ACHN (cell line): ENCODE measurements at places on chromosomes 4 and X.
A peak's percentile ranks its signal among the peaks of the same experiment; 100 is the strongest.

DNA sequence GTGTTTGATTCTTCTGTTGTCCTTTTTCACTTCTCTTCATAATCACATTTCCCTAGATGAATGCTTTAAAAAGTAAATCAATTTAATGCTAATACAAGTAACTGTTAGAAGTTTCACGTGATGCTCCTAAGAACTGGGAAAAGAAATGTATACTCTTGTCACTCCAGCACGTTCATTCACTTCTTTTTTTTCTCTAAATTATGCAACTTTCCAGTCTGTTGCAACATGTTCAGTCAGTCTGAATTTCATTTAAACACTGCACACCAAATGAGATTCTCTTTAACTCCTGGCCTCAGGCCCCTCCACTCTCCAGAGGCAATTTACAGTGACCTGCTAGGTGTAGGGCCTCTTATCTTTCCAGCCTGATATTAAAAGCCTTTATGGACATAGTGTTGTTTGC, 321.9 kb downstream of the HS3ST1 start:
- DNase-seq, result no peak

- DNase-seq, result peak; percentile 59
These were observed 1.0 kb upstream of the PDGFRA start for GRCh38 chr4:54228056-54228527.

DNA sequence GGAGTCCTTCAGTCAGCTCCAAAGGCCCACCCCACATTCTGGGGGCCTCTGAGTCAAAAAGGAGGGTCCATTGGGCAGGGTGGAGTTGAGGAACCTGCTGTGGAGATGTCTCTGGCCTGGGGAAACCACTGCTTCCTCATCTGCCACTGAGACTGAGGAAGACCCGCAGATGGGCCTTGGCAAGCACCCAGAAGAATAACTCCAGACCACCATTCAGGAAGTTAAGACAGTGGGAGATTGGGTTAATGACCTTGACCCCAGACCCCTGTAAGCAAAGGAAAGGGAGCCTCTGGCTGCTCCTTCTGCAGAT, 8.1 kb upstream of the HSD17B10 start:
- DNase-seq, result no peak

DNA sequence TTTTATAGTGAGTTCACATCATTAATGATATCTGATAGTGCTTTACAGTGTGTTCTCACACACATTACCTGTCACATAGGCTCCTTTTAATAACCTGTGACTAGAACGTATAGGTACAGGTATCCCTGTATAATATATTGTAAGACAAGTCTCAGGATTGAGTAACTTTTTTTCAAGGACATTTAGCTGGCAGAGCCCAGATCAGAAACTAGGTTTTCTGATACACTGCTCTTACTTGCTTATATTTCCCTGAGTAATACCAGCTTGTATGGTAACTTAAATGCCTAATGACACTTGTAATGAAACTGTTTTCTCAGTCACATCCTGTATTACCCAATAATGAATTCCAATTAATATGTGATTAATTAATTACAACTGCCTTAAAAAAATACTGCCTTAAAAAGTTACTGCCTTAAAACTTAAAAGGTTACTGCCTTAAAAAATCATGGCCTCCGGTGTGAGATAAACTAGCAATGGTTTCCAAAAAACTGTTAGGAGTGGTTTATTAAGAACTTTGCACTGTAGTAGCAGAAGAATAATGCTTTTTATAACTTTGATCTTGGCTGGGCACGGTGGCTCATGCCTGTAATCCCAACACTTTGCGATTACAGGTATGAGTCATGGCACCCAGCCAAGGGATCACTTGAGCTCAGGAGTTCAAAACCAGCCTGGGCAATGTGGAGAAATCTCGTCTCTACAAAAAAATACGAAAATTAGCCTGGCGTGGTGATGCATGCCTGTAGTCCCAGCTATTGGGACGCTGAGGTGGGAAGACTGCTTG, 11.9 kb downstream of the COPS4 start:
- DNase-seq, result no peak

DNA sequence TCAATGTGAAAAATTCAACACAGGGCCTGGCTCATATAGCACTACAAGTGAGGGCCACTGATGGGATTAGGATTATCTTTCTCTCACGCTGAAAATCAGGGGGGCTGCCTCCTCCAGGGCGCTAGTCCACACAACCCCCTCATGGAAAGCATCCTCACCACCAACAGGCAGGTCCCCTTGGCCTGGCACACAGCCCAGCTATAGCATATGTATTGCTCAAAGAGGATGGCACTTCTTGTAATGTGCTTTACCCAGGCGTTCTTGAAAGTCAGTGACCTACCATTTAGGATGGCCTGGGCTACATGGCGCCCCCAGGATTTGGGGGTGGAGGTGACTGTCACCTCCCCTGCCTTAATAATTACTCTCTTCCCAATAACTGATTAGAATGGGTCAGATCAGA, 71.0 kb upstream of the LSM6 start:
- no peak for DNase-seq

- no peak for DNase-seq
These were observed 103.0 kb upstream of the KLF3 start for GRCh38 chr4:38560768-38561558.

DNA sequence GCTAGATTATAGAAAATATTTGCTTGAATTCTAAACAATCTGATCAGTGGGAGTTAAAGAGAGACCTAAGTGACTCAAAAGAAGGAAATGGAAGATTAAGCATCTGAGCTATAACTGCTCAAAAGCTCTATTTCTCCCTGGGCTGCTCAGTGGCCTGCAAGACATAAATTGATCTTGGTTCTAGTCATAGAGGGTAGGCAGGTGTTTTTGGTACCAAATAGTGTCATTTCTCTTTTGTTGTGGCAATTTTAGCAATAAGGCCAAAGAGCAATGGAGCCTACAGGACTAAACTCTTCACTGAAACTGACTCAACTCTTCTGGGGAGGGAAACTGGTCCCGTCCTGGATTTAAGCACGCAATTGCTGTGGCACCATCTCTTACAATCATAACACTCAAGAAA, 33.9 kb upstream of the BMP2K start:
- no peak for DNase-seq

GRCh38 chrX:115957862-115958490, 212.6 kb upstream of the AGTR2 start:
- no peak for DNase-seq

DNA sequence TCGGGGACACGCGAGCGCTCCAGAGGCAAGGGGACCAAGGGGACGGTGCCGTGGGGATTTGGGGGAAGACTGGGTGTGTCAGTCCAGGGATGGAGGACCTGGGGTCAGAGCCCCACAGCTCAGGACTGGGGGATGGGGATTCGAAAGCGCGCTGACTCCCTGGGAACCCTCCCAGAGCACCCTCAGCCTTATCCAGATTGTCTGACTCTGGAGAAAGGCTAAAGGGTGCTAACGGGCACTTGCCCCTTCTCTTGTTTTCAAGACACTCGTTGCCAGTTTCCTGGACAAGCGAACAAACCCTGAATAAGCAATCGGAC, 1.1 kb downstream of the DOCK11 start:
- DNase-seq, result no peak

DNA sequence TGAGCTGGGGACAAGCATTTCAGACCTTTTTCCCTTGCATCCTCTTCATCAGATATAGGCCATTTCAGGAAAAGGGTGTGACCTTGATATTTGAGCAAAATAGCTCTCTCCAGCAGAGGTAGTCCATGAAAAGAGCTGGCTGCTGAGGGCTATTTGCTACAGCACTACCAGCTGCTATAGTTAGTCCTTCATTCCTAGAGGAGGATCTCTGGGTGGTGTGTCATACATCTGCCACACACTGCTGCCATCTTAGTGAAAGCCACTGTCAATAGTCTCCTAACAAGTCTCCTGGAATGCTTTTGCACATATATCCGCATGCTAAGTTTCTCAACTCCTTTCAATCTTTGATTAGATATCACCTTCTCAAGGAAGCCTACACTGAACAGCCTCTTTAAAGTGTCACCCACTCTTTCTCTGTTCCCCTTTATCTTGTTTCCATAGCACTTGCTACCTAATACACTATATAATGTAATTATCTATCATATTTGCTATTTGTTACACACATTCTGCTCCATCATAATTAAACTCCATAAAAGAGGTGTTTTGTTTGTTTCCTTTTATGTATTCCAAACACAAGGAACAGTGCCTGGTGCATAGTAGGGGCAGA, 131.9 kb downstream of the TBC1D19 start:
- no peak for DNase-seq

GRCh38 chr4:27062256-27062655, 201.6 kb downstream of the STIM2 start:
- no peak for DNase-seq

DNA sequence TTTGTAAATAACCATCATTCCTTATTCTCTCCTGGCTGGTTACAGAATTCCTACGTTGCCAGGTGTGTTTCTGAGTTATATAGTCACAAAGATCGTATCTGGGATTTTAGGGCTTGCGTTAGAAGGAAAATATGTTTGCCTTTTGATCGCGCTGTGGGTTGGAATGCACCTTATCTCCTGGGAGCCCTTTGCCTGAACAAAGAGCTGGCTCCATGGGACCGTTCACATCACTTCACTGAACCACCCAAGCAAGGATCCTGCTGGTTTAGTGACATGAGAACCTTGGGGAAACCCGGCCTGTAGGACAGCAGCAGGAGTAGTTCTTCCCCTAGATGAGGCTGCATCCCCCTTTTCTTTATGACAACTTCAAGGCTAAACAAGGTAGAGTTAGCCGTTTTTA, 51.6 kb downstream of the RS1 start:
- no peak for DNase-seq

- DNase-seq, result no peak
These were observed 80.7 kb upstream of the MAML3 start for GRCh38 chr4:140234697-140235060.
